ENCODE measurements at places on chromosomes 7 and 10.

GRCh38 chr10:34760606-34761005 lies 54.5 kb downstream of the PARD3 start:
- no peaks in the 10 kb centered on the region for H3K36me3 ChIP-seq
- H3K27ac ChIP-seq = no peak overlapping the region
- H3K4me1 ChIP-seq = no peaks in the 10 kb centered on the region
- no peak overlapping the region for H3K4me3 ChIP-seq
- no peak for DNase-seq

- H3K27me3 ChIP-seq = no peaks in the 10 kb centered on the region
- no peaks in the 10 kb centered on the region for H3K4me1 ChIP-seq
- H3K4me3 ChIP-seq = no peak overlapping the region
These were observed 107.2 kb downstream of the CNTNAP2 start for GRCh38 chr7:146223851-146224250.

- no peak overlapping the region for H3K27ac ChIP-seq
- H3K4me3 ChIP-seq = no peak overlapping the region
- peaks cover 6% of the 10 kb centered on the region for H3K27me3 ChIP-seq
- no peaks in the 10 kb centered on the region for H3K36me3 ChIP-seq
These were observed 152.1 kb upstream of the KMT2E start for GRCh38 chr7:104861729-104862390.

DNA sequence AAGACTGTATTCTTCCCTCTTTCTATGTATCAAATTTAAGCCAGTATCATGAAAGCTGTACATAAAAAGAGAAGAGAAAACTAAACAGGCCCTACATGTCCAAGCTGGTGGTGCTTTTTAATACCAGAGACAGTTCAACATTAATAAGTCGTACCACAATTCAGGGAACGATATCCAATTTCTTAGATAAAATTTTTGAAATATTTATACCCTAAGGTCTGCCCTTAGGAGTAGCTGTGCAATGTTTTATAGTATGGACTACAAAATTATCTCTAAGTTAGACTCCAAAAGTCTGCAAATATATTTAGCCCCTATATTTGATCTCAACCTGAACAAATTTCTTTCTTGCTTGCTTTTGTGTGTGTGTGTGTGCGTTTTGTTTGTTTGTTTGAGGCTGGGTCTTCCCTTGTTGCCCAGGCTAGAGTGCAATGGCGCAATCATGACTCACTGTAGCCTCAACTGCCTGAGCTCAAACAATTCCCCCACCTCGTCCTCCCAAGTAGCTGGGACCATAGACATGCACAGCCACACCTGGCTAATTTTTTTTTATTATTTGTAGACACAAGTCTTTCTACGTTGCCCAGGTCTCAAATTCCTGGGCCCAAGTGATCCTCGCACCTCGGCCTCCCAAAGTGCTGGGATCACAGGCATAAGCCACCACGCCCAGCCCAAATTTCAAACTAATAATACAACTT lies 13.2 kb downstream of the ARHGAP19 start:
- no peak overlapping the region for H3K27ac ChIP-seq
- peaks cover 6% of the 10 kb centered on the region for H3K36me3 ChIP-seq
- H3K27me3 ChIP-seq = no peaks in the 10 kb centered on the region
- H3K4me3 ChIP-seq = no peak overlapping the region

GRCh38 chr7:38600741-38601140 lies 30.4 kb downstream of the AMPH start:
- H3K4me1 ChIP-seq = no peaks in the 10 kb centered on the region
- no peak for DNase-seq
- no peaks in the 10 kb centered on the region for H3K36me3 ChIP-seq

Data from T-helper 2 cell treated with Interferon-gamma antibody and Interleukin-4, amounts not matched to agents 5 μg/mL and 100 μg/mL, for 36 hours (primary cell).